Caki2 (cell line): ENCODE measurements at places on chromosomes 11 and 22. TPM values are rescaled to one million over a fixed set of nuclear protein-coding genes. Genes with fewer than 3 reads are reported as not detected.

DNA sequence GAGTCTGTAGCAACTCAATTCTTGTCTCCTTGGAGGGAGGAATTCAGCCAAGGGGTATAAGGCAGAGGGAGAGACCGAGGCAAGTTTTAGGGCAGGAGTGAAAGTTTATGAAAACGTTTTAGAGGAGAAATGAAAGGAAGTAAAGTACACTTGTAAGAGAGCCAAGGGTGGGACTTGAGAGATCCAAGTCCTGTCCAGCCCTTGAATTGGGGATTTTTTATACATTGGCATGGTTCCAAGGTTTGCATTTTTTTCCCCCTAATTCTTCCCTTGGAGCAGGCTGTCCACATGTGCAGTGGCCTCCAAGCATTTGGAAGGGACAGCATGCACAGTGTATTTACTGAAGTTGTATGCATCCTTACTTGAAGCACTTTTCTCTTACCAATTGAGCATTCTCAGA lies 192.1 kb downstream of the LUZP2 start:
- no peak for DNase-seq

KRTAP5-4 gene
- not detected in 2 replicates for total RNA-seq

DNA sequence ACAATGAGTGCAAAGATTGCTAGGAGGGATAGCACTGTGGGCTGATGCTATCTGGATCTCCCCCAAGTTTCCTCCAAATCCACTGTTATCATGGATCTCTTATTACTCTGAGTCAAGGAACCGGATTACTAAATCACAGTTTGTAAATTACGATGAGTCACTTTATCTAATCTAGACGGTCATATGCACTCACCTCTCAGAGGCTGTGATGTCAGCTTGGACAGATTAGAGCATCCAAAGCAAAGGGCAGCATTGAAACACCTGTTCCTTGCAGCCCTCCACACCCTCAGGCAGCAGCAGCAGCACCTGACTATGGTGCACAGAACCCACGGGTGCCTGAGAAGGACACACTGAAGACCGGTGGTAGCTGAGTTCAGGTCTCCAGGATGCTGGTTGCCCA lies 14.0 kb upstream of the POU2AF1 start:
- DNase-seq, result no peak

MRGPRX4 gene
- not detected in 2 replicates for total RNA-seq

DNA sequence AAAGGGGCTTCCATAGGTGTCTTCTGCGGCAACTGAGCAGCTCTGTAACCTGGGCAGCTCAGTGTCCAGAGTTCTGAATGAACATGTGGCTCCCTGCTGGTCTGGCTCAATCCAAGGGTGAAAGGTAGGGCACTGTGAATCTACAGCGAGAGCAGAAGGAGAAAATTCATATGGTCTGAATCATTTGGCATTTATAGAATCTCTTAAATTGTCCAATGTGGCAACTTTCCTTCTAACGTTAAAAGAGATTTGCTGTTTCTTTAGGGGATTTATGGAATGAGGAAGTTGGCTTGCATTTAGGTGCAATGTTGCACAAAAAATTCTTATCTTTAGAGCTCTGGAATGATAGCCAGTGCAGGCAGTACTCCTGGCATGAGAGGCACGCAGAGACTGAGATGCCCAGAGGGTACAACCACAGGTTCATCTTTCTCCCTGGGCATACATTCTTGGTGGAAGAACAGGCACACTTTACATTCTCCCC lies 17.0 kb downstream of the ATXN10 start:
- peak; percentile 99 for DNase-seq

GRCh38 chr22:28358312-28358711 lies 321.3 kb downstream of the TTC28 start:
- DNase-seq, result no peak

GRCh38 chr22:41015003-41015402 lies 63.8 kb downstream of the RBX1 start:
- no peak for DNase-seq

DNA sequence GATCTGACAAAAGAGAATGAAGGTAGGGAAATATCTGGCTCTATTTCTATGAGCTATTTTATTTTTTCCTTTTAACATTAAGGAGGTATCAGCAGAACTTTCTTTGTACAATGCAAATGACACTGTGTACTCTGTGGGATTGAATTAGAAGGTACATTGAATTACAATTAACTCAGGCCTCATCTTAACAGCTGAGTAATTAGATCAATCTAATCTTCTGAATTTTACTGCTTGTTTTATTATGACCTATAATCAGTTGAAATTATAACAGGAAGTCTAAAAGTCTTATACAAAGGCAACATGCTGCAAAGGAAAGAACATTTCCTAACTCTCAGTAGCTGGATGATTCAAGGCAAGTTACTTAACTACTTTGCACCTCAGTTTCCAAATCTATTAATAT lies 69.8 kb downstream of the RELT start:
- no peak for DNase-seq

- DNase-seq, result no peak
These were observed 2.5 kb upstream of the OR52D1 start for GRCh38 chr11:5486003-5486402.

MS4A3 gene
- total RNA-seq, result not detected in 2 replicates

KCNK4 gene
- not detected in 2 replicates for total RNA-seq

GRCh38 chr11:98600786-98601773 lies 419.7 kb upstream of the CNTN5 start:
- no peak for DNase-seq

GRCh38 chr11:24767411-24767810 lies 270.6 kb downstream of the LUZP2 start:
- no peak for DNase-seq

DNA sequence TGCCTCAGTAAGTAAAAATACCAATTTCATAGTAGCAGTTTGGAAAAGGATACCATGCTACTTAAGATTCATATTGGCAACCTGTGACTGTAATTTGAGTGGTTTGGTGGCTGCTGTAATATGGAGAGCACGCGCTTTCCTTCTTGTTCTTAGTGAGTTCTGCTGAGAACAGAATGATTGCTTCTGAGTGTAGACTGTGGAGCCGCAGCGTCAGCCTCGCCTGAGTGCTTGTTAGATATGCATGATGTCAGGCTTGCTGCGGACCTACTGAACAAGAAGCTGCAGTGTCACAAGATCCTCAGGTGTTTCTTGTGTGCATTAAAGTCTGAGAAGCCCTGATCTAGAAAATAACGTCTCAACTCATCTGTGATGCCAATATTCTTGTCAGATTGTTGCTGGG lies 143.2 kb downstream of the ARHGAP42 start:
- DNase-seq, result peak; percentile 80

C11orf42 gene
- not detected in 2 replicates for total RNA-seq

DNA sequence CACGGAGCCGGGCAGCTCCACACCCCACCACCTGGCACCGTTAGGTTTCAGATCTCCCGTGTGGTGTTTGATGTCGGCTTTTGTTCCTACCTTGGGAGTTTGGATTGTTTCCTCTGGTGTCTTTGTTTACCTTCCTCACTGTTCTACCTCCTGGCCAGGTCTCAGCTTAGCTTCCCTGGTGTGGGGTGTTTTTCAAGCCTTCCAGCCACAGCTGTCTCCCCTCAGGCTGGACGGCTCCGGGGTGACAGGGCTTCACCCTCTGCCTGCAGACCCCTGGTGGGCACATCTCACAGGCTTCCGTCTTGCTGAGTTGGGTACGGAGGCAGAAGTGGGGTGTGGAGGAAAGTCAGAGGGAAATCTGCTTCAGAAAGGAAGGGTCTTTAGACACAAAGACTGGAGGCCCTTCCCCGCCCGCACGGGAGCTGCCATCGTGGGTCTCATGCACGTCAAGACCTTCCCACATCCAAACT lies 59.6 kb upstream of the EMID1 start:
- no peak for DNase-seq

DNA sequence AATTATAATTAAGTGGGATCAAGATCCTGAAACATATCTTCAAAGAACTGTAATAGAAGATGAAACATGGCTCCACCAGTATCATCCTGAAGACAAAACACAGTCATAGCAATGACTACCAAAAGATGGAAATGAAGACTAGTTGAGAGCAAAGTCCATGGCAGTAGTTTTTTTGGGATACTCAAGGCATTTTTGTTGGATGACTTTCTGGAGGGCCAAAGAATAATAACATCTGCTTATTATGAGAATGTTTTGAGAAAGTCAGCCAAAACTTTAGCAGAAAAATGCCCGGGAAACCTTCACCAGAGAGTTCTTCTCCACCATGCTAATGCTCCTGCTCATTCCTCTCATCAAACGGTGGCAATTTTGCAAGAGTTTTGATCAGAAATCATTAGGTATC lies 809.4 kb upstream of the RAG2 start:
- no peak for DNase-seq
